ENCODE measurements at places on chromosomes 4 and X.

DNA sequence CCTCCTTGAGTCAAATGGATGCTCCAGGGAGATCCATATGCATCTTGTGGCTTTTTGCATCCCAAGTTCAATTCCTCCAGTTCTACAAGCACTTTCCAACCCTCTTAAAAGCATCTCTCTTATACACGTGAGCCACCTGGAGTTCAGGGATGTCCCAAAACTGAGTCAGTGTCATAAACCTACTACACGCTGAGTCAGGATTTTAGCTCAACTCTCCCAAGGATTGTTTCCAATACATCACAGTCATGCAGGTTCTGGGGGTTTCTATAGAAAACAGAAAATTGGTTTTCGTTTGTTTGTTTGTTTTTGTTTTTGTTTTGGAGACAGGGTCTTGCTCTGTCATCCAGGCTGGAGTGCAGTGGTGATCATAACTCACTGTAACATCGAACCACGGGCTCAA lies 25.9 kb upstream of the ESX1 start:
- DNase-seq, result no peak

DNA sequence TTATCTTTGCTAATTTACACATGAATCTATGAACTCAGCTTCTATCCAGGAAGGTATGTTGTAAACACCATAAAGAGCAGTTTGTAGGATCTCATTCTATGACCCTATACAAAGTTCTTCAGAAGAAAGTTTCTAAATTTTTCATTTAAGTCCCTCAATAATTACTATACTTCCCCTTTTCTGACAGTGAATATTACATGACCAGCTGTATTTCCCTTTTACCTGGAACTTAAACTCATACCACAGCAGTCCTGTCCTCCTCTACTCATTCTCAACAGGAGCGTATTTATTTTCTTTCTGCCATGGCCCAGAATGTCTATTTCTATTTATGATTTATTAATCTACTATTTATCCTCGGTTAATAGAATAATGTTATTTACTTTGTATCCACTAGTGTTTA lies 15.8 kb downstream of the RASGEF1B start:
- DNase-seq, result no peak

GRCh38 chrX:47776292-47777006 lies 60.3 kb upstream of the ZNF81 start:
- DNase-seq, result no peak

GRCh38 chrX:2576793-2577192 lies 76.0 kb upstream of the DHRSX start:
- no peak for DNase-seq

DNA sequence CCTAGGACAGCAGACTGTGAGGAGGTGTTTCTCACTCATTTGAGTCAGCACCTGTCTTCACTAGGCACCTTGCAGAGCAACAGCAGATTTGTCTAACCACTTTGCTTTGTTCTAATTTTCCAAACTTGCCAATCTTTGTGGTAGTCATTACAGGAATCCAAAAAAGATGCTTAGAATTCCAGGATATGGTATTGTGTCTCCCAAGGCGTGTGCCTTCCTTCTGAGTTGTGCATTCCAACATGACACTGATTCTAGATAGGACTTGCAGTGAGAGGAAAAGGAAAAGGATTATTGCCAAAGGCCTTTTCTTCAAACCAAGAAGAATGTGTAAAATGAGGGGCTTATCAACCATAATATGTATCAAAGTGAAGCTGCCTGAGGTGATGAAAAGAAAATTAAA lies 126.2 kb downstream of the MAPK10 start:
- DNase-seq, result no peak

Measured in H54 (cell line).